ENCODE measurements at places on chromosomes 13 and 19.
A peak's percentile ranks its signal among the peaks of the same experiment; 100 is the strongest.

GRCh38 chr13:39586958-39587605 lies 15.9 kb downstream of the LHFPL6 start:
- DNase-seq, result no peak
- no peak overlapping the region for H3K27ac ChIP-seq
- no peaks in the 10 kb centered on the region for H3K4me1 ChIP-seq
- no peaks in the 10 kb centered on the region for H3K36me3 ChIP-seq
- H3K27me3 ChIP-seq, result peaks cover 19% of the 10 kb centered on the region
- H3K4me3 ChIP-seq, result no peak overlapping the region

- DNase-seq, result no peak
- H3K36me3 ChIP-seq, result no peaks in the 10 kb centered on the region
- no peaks in the 10 kb centered on the region for H3K27me3 ChIP-seq
Observed at GRCh38 chr13:73548449-73548848, 489.6 kb downstream of the KLF5 start.

GRCh38 chr19:9139609-9140158 lies 513 bp upstream of the ZNF317 start:
- DNase-seq, result no peak
- peak overlapping the region; percentile 100 for H3K27ac ChIP-seq
- peak overlapping the region; percentile 98 for H3K4me3 ChIP-seq
- H3K27me3 ChIP-seq, result no peaks in the 10 kb centered on the region
- peaks cover 27% of the 10 kb centered on the region for H3K36me3 ChIP-seq

DNA sequence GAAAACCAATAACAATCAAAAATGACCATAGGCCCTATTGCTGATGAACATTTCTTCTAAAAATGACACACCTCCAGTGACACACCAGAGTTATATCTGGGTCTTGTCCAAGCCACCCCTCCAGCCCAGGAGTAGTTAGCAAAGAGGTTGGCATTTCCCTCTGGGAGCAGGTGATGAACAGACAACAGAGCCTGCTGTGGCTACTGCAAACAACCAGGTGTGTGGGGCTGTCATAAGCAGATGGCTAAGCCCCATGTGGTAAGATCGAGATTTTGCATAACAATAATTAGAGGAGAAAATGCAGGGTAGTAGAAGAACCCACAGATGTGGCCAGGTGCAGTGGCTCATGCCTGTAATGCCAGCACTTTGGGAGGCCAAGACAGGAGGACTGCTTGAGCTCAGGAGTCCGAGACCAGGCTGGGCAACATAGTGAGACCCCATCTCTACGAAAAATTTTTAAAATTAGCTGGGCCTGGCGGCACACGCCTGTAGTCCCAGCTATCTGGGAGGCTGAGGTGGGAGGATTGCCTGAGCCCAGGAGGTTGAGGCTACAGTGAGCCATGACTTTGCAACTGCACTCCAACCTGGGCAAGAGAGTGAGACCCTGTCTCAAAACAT lies 5.0 kb downstream of the XRCC1 start:
- H3K27me3 ChIP-seq, result no peaks in the 10 kb centered on the region
- peaks cover 6% of the 10 kb centered on the region for H3K36me3 ChIP-seq
- no peak for DNase-seq
- peaks cover 13% of the 10 kb centered on the region for H3K4me1 ChIP-seq
- H3K4me3 ChIP-seq, result no peak overlapping the region

DNA sequence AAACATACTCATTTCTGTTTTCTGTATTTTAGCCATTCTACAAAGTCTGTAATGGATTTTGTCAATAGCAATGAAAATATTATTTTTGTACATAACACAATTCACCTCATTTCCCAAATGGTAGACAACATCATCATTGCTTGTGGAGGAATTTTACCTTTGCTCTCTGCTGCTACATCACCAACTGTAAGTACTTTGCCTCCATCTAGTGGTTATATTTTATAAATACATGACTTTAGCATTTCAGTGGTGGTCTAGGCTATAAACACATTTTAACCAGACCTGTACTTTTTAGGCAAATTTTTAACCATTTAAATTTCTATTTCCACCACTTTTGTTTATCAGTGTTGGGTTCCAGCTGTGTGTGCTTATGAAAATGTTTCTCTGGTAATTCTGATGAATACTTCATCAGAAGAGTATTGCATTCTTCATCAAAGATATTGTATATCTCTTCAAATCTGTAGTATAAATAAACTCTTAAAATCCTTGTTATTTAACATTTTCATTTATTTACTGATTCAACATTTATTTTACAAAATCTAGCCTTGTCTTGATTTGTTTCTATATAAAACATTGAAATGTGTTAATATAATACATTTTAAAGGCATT lies 222.4 kb downstream of the NBEA start:
- no peaks in the 10 kb centered on the region for H3K36me3 ChIP-seq
- H3K27me3 ChIP-seq, result no peaks in the 10 kb centered on the region
- H3K4me1 ChIP-seq, result no peaks in the 10 kb centered on the region
- H3K4me3 ChIP-seq, result no peak overlapping the region
- no peak for DNase-seq
- no peak overlapping the region for H3K27ac ChIP-seq

GRCh38 chr13:41019011-41019487 lies at the start of gene ELF1:
TSS of gene ELF1 (minus strand) at chr13:41019316. CDS start at chr13:40982054, 37,262 bp downstream.
- H3K27me3 ChIP-seq, result no peaks in the 10 kb centered on the region
- H3K27ac ChIP-seq, result peak within 1 kb of the TSS; percentile 96
- H3K4me3 ChIP-seq, result peak within 1 kb of the TSS; percentile 77
- DNase-seq, result no peak
- peaks cover 67% of the 10 kb centered on the region for H3K4me1 ChIP-seq
- H3K36me3 ChIP-seq, result peaks cover 7% of the 10 kb centered on the region

GRCh38 chr19:17957885-17958284 lies 9.0 kb upstream of the KCNN1 start:
- H3K4me1 ChIP-seq, result peaks cover 8% of the 10 kb centered on the region
- peaks cover 11% of the 10 kb centered on the region for H3K27me3 ChIP-seq
- peaks cover 3% of the 10 kb centered on the region for H3K36me3 ChIP-seq
- DNase-seq, result no peak

GRCh38 chr19:30336290-30336689 lies 35.9 kb upstream of the ZNF536 start:
- H3K4me3 ChIP-seq, result no peak overlapping the region
- no peak for DNase-seq
- H3K27ac ChIP-seq, result no peak overlapping the region
- H3K4me1 ChIP-seq, result no peaks in the 10 kb centered on the region

DNA sequence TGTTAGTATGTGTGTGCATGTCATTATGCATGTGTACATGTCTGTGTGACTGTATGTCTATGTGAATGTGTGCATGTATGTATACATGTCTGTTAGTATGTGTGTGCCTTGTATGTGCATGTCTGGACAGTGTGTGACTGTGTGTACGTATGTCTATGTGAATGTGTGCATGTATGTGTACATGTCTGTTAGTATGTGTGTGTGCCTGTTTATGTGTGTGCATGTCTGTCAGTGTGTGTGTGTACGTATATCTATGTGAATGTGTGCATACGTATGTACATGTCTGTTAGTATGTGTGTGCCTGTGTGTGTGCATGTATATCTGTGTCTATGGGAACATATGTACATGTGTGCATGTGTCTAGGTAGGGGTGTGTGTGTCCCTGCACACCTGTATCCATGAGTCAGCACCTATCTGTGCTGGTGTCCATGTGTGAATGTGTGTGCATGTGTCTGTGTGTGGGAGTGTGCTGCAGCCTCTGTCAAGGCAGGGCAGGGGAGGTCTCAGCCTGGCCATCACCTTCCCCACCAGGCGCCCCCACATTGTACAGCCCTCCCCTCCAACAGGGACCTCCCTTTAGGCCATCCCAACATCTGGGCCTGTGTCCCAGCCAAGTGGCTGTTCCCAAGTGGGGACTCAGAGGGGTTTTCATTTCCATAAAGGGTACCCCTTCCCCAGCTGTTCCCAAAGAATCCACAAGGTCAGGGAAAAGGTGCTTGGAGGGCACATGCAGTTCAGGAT lies 4.4 kb downstream of the GAS6 start:
- peak overlapping the region; percentile 98 for H3K27ac ChIP-seq
- no peak for DNase-seq
- H3K4me3 ChIP-seq, result no peak overlapping the region
- H3K27me3 ChIP-seq, result peaks cover 14% of the 10 kb centered on the region
- H3K36me3 ChIP-seq, result no peaks in the 10 kb centered on the region

DNA sequence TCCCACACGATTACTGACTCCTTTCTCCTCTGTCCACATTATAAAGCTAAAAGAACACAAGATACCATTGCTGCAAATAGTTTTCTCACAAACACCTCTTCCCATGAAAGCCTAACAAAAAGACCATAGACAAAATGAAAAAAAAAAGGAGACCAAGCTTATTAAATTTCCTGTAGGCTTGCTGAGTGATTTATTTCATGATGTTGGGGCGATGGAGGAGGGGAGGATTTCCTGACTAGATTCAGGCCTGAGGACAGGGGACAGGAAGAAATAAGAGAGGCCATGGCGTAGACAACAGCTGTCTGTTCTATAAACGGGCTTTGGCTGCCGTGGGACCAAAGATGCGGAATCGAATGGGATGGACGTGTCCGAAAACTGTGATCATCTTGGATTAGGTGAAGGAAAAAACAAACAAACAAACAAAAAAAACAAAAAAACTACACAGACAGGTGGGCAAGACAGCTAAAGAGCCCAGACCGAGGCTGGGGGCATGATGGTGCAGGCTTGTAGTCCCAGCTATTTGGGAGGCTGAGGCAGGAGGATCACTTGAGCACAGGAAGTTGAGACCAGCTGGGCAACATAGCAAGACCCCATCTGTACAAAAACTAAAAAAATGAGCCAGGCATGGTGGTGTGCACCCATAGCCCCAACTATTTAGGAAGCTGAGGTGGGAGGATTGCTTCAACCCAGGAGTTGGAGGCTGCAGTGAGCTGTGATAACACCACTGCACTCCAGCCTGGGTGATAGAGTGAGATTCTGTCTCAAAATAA lies 5.3 kb downstream of the TMPRSS9 start:
- no peak overlapping the region for H3K27ac ChIP-seq
- no peaks in the 10 kb centered on the region for H3K36me3 ChIP-seq
- no peaks in the 10 kb centered on the region for H3K4me1 ChIP-seq
- no peak overlapping the region for H3K4me3 ChIP-seq

DNA sequence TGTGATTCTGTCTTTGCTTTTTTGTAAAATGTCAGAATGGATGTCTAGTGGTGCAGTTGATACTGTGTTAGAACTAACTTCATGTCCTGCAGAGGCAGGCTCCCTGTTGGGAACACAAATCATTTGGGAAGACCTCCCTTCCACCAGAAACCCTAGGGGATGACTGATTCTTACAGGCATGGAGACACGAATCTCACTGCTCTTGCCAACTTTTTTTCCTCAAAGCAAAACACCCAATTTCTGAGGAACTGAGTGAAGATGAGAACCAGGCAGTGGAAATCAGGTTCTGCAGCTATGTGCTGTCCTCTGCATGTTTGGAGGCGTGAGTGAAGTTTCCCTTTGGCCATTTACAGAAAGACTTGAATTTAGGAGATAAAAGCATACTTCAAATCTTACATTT lies 87.5 kb upstream of the CSNK1A1L start:
- H3K4me3 ChIP-seq, result no peak overlapping the region
- no peak overlapping the region for H3K27ac ChIP-seq
- no peaks in the 10 kb centered on the region for H3K36me3 ChIP-seq
- no peak for DNase-seq

GRCh38 chr13:106498571-106498970 lies 36.9 kb downstream of the EFNB2 start:
- no peak for DNase-seq
- H3K36me3 ChIP-seq, result peaks cover 27% of the 10 kb centered on the region
- no peaks in the 10 kb centered on the region for H3K27me3 ChIP-seq
- H3K4me3 ChIP-seq, result no peak overlapping the region

DNA sequence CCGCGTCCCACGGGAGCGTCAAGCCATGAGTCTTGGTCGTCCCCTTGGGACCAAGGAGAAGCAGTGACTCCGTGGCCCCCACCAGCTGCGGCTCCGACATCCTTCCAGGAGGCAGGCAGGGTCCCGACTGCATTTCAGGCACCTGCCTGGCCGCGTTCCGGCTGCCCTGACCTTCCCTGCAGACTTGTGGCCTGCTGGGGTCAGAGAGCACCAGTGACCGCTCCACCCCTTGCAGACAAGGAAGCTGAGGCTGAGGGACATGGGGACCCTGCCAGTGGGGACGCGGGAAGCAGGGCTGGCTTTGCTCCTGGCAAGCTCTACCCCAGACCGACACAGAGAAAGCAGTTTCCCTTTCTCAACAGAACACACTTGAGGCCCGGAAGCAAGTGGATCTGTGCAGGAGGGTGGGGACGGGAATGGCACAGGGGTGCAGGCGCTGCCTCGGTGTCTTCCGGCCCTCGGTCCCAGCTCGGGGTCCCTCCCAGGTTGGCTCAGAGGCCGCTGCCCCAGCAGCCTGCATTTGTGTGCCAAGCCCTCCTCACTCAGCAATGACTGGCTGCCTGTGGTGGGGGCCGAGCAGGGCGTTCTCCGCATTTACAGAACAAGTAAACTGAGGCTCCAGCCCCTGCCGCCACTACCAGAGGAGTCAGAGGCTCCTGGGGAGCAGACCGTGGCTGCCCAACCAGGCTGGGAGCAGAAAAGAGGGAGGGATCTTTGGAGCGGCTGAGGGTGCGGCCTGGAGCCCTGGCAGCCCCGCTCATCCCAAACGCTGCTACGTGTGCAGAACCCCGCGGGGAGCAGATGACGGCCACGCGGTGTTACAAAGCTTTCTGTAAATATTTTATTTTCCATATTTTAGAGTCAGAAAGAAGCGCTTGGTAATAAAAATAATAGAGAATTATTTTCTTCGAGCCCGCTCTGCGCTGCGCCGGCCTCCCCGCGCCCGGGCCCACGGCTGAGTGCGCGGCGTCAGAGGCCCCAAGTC lies 43.9 kb downstream of the GAS6 start:
- H3K4me1 ChIP-seq, result no peaks in the 10 kb centered on the region
- H3K27ac ChIP-seq, result no peak overlapping the region
- no peak for DNase-seq
- H3K4me3 ChIP-seq, result no peak overlapping the region
- H3K27me3 ChIP-seq, result peaks cover 6% of the 10 kb centered on the region

GRCh38 chr13:52786766-52787165 lies 47.1 kb upstream of the CNMD start:
- H3K4me3 ChIP-seq, result no peak overlapping the region
- no peak overlapping the region for H3K27ac ChIP-seq
- peaks cover 15% of the 10 kb centered on the region for H3K27me3 ChIP-seq

DNA sequence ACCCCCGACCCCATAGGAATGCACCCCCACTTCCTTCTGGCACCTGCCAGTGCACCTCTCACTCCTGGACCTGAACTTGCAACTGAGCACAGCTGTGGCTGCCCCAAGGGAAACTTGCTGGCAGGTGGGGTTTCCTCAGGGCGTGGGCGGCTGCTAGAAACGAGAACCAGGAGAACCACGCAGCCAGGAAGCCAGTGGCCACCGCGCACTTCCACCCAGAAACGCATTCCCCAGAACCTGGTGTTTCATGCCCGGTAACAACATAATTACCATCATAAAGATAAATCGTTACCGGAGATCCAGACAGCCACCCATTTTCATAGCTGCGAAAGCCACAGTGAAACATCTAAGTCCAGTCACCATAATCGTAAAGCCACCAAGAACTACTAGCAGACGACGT lies 75.2 kb upstream of the C13orf46 start:
- no peak for DNase-seq
- no peak overlapping the region for H3K4me3 ChIP-seq
- no peaks in the 10 kb centered on the region for H3K27me3 ChIP-seq
- H3K4me1 ChIP-seq, result peaks cover 3% of the 10 kb centered on the region
- no peak overlapping the region for H3K27ac ChIP-seq

DNA sequence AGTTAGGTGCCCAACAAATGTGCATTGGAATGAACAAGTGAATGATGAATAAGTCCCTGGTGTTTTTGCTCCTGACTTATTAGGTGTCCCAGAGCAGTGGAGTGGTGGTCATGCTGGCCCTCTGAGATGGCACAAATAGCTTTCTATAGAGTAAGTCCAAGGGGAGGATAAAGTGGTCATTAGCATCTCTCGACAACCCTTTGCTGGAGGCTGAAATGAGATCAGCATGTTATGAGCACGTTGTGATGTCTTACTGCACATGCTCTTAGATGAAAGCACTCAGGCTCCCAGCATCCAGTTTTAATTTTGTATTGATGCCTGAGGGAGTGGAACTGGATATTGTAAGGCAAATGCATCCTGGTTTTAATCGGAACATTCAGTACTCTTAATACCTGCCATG lies 326.2 kb downstream of the RFC3 start:
- H3K4me3 ChIP-seq, result no peak overlapping the region
- no peak overlapping the region for H3K27ac ChIP-seq

Data from progenitor cell of endocrine pancreas (in vitro differentiated cells).